H1 (cell line): ENCODE measurements at places on chromosomes 1 and 21. TPM values are rescaled to one million over a fixed set of nuclear protein-coding genes. Genes with fewer than 3 reads are reported as not detected.

DNA sequence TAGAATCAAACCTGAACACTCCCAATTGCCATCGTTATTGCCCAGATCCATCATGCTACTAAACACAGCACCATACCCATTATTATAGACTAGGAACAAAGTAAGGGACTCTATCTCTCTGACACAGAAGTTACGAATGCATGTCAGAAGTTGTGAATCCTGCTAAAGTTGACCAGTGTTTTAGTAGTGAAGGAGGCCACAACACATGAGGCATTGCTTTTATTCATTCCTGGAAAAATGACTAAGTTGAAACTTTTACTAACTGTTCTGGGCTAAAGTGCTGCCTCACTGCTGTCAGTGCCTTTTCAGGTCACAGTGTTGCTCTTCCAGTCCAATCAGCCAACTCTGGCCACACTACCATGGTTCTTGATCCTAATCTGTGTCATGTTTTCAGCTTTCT is 911.1 kb downstream of the TTLL7 start:
- DNase-seq, result no peak

Gene NBPF3
- polyA plus RNA-seq, result 2.7 and 3.8 TPM in 2 replicates

DNA sequence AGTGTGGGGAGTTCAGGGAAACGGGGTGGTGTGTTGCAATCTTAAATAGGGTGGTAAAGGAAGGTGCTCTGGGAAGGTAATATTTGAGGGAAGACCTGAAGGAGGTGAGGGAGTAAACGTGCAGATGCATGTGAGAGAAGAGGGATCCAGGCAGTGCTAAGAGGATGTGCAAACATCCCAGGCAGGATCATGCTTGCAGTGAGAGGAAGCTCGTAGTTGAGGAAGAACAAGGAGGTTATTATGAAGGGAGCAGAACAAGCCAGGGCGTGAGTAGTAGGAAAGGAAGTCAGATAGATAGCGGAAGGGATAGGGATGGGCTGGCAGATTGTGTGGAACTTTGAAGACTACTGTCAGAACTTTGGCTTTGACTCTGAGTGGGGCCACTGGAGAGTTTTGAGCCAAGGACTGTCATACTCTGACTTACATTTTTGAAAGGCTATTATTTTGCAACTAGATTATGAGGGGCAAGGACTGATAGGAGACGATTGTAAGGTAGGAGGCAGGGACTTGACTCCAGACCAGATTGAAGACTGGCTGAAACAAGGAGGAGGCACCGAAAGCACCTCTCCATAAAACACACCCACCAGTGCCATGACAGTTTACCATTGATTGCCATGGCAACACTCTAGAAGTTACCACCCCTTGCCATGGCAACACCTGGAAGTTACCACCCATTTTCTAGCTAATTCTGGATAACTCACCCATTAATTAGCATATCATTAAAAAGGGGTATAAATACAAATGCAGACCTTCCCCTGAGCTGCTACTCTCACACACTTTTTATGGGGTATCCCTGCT is 67.0 kb downstream of the XCL2 start:
- DNase-seq, result no peak

Gene TMPRSS3
- 0.38 and 0.75 TPM in 2 replicates for polyA plus RNA-seq

DNA sequence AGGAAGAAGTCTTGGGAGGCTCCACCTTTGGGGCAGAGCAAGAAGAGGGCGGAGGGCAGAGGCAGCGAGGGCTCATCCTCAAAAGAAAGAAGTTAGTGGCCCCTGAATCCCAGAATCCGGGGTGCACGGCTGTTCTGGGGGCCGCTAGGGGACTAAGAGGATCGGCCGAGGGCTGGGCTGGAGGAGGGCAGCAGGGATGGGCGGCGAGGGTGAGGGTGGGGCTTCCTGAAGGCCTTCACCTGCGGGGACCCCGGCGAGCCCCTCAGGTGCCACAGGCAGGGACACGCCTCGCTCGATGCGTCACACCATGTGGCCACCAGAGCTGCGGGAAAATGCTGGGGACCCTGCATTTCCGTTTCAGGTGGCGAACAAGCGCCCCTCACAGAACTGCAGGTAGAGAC is 23.9 kb downstream of the COL6A1 start:
- peak; percentile 41 for DNase-seq

DNA sequence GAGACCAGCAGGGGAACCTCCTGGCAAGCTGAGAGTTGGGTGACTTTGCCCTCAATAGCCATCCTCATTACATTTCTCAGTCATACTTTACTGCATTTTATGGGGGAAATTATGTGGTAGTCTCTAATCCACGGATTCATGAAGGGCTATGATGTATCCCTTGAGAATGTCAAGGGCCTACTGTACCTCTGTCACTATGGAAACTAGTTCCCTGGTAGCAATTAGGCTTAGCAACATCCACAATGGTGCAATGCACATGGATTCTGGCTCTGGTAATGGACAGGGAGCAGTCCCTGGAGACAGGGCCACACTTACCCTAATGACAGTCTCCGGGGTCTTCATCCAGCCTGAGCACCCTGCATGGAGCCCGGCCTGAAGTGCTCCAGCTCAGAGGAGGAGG is 26.5 kb downstream of the LRRN2 start:
- DNase-seq, result no peak

Gene ZNF648
- polyA plus RNA-seq, result 0.53 and 0.64 TPM in 2 replicates

DNA sequence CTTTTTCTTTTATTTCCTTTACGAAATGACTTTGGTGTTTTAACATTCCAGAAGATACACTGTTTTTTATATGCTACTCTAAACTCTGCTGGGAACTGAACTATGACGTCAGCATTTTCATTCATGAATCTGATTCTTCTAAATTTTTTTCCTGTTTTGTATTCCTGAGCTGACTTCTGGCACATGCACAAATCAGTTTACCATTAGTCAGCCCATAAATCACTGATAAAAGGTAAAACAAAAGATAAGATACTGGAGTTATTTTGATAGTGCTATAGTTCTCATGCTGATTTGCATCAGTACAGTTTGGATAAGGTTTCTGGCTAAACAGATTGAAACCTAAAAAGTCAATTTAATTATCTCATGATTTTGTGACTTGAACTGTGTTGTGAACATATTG is 10.4 kb downstream of the CAMTA1 start:
- DNase-seq, result no peak

DNA sequence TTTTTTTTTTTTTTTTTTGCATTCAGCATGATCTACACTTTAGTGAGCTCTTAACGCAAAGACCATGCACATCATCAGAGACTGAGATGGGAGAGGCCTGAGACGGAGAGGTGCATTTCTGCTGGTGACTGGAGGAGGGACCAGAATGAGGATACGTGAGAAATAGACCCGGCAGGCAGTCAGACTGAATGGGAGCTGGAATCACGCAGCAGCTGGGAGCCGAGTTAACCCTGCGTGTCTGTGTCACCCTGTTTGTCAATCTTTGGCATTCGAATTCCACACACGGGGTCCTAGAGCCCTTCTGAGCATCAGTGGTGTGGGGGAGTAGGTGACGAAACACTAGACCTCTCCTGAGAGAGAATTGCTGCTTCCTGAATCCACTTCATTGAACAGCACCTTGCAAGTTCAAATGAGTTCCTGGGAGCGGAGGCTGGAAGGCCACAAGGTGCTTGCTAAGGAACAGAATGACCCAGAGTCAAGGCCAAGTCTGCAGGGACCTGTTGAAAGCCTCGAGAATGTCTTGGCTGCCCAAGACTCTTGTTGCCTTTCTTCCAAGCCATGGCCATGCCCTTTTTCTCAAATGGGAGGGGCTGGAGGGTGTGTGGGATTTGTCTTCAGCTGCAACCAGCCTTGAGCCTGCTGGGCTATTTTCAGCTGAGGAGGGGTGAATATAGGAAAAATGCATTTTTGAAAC is 123.3 kb downstream of the CNIH3 start:
- no peak for DNase-seq

Gene MLLT11
- polyA plus RNA-seq, result 10.2 and 13.7 TPM in 2 replicates

GRCh38 chr1:62654744-62655143 is 33.4 kb downstream of the DOCK7 start:
- no peak for DNase-seq

- DNase-seq, result no peak
Observed at GRCh38 chr1:30877205-30877912, 31.2 kb downstream of the SDC3 start.

- no peak for DNase-seq
Observed at GRCh38 chr1:119324198-119324597, 44.4 kb upstream of the HAO2 start.

- no peak for DNase-seq
Observed at GRCh38 chr1:178490967-178491366, 5.8 kb downstream of the CLEC20A start.

GRCh38 chr1:242712248-242712647 is 187.8 kb upstream of the PLD5 start:
- DNase-seq, result no peak

GRCh38 chr21:35737899-35738346 is 322.4 kb downstream of the SETD4 start:
- no peak for DNase-seq

DNA sequence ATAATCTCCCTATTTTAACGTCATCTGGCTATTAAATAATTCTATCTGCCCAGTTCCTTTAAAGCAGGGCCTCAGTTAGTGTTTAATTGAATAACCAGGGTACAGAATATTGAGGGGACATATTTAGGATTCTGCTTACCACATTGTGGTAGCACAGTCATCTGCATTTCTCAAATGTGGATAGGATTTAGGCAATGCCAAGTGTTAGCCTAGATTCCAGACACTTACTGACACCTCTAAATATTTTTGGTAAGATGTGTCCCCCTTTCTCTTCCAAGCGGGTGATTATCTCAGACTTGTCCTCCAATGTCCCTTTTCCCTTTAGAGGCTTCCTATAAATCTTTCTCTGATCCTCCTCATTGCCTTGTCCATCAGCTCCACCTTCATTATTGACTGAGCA is 160.8 kb upstream of the HOOK1 start:
- DNase-seq, result no peak

DNA sequence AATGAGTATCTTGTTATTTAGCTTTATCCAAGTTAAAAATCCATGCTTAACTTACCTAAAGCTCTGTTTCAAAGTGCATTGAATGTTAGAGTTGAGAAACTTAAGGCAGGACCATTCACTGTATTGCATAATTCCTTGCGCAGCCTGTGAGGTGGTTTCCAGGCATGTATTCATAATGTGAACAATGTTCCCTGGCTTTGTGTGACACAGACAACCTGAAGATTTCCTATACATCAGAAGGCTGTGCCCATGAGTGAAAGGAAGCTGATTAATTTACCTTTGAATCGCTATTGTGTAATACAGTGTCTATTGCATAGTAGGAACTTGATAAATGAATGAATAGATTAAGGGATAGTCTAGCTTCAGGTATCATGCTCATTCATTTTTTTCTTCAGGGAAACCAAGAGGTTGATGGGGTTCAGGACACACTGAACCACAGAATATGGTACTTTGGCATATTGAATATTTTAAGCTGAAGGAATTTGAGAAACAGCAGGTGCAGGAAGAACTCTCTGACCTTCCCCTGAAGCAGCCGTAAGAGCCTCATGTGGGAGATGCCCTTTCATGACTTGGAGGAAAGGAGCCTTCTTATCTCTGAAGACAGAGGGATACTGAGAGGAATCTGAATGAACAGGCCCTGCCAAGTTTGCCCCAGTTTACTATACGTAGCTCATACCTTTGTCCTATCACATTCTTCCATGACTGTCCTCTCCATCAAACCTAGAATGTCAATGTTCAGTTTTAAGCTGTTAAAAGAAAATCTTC is 88.6 kb upstream of the GNG12 start:
- DNase-seq, result no peak

Gene PLEKHN1
- polyA plus RNA-seq, result 0.39 and 1.2 TPM in 2 replicates

- peak; percentile 74 for DNase-seq
Observed at GRCh38 chr1:178055093-178055492, 38.8 kb upstream of the RASAL2 start.

DNA sequence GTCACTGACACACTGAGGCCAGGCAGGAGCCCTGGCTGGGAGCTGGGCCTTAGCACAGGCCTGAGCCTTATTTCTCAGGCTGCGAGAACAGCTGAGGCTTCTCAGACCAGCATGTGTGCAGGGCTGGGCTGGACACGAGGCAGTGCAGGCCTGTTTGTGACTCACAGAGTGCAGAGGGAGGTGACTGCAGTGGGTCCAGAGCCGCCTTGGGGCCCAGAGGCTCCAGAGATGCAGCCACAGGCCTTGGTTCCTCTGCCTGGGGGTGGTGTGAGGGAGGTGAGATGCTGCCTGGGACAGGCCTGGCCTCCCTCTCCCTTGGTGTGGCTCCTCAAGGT is 61.2 kb upstream of the ETV3 start:
- no peak for DNase-seq

DNA sequence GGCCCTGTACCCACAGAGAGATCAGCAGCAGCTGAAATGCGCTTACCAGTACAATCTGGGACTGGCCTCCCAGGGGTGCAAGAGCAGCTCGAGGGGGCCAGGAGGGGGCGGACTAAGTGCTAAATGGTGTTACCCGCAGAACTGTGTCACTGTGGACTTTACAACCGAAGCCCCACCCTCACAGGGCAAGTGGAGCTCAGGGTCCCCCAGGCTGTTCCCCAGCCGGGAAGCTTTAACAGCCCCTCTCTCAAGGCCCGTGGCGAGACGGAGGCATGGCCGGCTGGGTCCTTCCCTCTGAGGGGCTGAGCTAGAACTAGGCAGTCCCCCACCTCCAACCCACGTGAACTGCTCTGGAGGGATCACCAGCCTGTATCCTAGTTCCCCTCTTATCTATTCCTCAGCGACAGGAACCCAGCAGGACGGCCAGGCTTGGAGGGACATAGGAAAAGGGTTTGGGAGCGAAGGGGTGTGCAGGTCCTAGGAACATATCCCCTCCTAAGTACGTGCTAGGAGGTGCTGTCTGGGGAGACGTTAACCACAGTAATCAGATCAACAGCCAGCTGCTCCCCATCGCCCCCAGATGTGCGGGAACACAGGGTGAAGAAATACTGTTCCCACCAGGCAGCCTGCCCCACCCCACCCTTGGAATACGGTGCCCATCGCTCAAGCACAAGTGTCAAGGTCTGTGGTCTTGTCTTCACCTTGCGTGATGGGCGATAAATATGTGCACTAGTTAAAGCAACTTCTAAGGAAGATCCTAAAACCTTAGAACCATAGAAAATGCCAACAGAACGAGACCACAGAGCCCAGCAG is 24.4 kb downstream of the ZBTB17 start:
- DNase-seq, result peak; percentile 57

GRCh38 chr21:40835184-40835694 is 11.7 kb downstream of the DSCAM start:
- no peak for DNase-seq

DNA sequence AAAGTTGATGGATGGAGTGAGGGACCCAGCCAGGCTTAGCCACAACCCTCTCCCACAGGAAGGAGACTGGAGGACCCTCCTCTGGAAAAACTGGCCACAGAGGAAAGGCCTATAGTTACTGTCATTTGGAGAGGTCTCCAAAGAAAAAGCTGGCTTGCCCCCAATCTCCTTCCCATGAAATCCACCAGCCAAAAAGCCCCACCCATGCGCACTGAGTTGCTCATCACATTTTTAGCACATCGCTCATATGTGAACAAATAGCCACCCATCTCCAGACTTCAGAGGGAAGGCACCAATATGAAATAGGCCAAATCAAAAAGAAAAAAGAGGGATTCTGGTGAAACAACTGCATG is 36.9 kb upstream of the QSOX1 start:
- DNase-seq, result no peak
